ENCODE measurements at places on chromosomes 3 and 15.
A peak's percentile ranks its signal among the peaks of the same experiment; 100 is the strongest.

DNA sequence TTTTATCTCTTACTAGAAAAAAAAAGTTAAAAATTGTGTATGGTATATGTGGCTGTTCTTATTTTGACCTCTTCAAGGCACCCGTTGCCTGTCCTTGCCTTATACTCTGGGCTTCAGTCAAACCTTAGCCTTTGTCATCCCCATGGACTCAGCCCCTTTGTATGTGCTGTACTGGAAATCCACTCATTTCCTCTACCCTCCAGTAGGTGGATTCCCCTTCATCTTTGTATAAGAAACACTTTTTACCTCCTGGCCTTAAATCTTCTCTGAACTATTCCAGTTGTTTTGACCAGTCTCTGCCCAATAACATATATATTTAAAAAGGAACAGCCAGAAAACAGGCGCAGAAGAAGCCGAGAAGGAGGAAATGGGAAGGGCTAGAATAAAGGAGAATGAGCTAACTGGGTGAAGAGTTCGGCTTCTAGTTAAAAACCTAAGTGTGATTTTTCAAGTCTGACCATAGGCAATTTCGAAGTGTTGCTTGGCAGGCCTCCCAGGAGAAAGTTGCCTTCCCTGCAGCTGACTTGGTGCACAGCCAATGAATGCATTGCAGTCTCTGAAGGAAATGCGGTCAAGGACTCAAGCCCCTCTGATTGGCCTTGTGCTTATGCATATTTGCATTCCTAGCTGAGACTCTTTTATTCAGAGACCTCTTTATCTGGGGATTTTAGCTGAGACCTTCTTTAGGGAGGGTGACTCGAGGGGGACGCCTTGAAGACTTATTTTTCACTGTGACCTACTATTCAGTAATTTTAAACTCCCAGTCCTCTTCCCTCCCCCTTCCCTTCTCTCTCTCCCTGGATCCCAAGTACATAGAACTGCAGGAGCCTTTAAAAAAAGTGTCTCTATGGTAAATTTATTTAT, 277.4 kb downstream of the ROBO1 start:
- DNase-seq: no peak

GRCh38 chr3:13023235-13023970, 49.8 kb downstream of the IQSEC1 start:
- DNase-seq: no peak

DNA sequence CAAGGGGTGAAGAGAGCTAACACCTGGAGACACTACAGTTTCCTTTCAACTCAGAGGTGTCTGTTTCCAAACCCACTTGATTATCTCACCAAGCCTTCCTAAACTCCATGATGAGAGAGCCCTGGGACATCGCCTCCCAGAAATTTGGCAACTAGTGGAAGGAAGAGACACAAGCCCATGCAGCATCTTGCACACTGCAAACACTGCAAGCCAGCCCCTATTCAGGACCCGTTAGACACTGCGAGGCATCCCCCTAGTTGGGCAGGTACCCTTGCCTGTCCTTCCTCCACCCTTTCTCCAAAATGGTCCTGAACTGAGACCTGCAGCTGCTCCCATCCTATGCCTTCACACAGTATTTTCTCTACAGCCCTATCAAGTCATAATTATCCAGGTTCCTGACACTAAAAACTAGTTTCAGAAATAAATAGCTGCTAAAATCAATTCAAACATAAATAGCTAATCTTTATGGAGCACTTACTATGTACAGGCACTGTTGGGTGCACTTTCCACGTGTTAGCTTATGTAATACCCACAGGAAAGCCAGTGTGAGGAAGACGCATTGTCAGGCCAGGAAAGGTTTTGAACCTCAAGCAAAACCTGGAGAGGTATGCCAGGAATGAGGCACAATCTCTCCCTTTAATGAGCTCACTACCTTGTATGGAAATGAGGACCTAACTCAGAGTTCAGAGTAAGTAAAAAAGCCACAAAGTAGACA, 2.8 kb downstream of the MAGI1 start:
- DNase-seq: no peak

DNA sequence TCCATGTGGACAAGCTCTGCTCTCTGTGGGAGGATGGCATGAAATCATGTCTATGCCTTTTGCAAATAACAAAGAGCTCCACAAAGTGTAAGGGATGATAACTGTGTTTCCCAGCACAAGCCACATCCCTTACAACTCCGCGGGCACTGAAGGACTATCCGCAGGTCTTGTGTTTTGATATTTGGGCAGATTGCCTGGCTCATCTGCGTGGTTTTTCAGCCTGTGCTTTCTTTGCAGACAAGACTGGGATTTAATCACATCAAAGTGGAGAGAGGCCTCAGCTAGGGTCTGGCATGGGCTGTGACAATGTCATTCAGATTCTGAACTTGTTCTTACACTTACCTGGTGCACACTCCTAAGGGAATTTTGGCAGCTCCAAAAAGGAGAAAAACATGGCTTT, 30.2 kb upstream of the CA12 start:
- DNase-seq: no peak

GRCh38 chr3:13696699-13697098, 147.8 kb downstream of the FBLN2 start:
- no peak for DNase-seq

- no peak for DNase-seq
These were observed 47.5 kb upstream of the TM4SF1 start for GRCh38 chr3:149424918-149425317.

GRCh38 chr15:51067510-51067909, 27.2 kb downstream of the TNFAIP8L3 start:
- DNase-seq: no peak

DNA sequence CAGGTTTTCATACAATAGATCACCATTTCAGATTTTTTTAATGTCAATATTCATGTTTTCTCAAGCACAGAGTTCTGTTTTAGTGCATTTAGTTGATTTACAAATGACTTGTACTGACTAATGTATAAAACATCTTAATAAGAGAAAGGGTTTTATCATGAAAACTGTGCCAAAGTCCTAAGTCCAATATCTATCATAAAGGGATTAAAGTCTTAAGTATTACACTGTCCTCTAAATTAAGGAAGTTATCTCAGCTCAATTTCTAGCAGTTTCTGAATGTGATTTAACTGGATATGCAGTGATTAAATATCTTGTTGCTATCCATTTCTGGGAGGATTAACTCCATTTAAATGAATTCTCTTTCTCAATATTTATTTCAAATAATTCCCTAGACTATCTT, 381.1 kb upstream of the CNTN4 start:
- DNase-seq: no peak

DNA sequence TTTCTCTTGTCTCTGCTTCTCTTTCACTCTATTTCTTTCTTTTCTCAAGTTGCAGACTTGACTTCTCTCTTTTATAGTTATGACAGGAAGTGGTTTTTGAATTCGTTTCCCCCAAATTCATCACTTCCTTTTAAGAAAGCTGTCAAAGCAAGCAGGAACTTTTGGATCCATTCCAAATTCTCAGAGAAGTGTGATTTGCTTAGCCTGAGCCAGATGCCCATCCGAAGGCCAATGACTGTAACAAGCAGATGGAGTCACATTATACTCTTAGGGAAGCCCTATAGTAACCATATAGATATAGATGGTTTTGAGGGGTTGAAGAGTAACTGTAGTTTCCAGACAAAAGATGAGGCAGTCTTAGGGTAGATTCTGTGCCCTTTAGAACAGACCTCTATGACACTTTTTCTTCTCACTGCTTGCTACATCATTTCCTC, 592.0 kb upstream of the KCNMB2 start:
- peak; percentile 10 for DNase-seq

- DNase-seq: no peak
These were observed 472.2 kb downstream of the MCTP2 start for GRCh38 chr15:94703596-94703995.

DNA sequence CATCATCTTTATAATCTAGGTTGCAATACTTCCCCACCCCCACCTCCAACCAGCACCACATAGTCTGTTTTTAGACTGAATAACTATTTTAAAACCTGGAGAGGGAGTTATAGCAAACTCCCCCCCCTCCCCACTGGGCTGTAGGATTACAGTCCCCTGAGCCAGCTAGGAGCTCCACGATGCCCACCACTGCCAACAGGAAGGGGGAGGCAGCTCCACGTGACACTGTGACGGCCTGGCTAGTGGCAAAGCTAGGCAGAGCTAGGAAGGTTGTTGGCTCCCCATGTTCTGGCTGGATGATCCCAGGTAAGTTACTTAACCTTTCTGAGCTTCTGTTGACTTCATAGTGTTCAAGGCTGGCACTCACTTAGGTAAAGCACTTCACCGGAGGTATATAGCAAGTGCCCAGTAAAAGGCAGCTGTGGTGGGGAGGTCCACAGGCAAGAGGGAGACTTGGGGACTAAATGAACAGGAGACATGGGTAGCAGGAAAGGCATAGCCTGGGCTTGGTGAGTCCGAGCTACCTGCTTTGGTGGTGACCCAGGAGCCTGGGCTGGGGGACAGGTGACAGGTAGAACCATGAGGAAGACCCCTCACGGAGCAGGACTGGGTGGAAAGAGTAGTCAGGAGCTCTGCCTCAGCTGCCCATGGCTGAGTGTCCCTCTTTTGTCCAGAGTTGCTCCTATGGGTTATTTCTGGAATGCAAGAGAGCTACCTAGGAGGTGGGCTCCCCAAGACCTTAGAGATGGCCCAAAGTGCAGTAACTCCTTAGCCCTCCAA, 4.0 kb upstream of the TBC1D21 start:
- DNase-seq: no peak

GRCh38 chr3:129695230-129695629, 88.8 kb upstream of the PLXND1 start:
- DNase-seq: no peak

- DNase-seq: no peak
These were observed 64.6 kb downstream of the HES1 start for GRCh38 chr3:194200422-194201081.

GRCh38 chr3:197590313-197590962, 34.7 kb upstream of the BDH1 start:
- no peak for DNase-seq

- DNase-seq: no peak
These were observed 31.6 kb upstream of the PDE8A start for GRCh38 chr15:84949845-84950569.

DNA sequence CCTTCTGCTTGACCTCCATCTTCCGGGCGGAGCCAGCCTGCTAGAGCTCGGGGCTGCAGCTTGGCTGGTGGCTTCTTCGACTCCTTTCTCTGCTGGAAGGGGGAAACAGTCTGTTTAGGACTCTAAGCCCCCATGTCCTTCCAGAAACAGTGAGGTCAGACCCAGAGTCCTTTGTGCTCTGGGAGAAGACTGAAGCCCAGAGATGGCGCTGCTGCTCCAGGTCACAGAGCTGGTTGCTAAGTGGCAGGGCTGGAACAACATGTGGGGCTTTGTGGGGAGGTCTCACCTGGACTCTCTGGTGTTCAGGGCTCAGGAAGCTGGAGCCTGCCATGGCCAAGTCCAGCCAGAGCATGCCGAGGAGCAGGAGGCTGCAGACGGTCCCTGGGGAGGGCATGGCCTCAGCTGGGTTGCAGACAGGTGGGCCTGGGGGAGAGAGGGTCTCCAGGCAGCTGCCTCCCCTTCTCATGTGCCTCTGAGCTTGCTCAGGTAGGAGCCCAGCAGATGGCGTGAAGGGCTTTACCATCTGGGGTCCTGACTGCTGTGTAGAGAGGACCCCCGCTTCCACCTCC, 2.9 kb downstream of the GHRL start:
- no peak for DNase-seq

DNA sequence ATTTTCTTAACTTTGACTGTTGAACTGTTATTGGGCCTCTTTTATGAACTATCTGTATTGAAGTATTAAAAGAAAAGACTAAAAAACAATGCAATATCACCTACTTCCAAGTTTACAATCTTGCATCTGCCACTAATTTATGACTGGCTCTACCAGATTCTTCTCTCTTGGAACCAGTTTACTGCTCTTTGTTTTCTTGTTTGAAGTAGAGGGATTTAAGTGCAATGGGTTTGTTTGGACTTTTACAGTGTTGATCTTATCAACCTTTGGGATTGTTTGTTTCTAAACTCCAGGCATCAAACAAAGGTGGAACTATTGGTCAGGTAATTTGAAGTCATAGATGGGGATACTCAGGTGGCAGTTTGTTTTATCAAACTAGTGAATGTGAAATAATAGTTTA, 43.0 kb upstream of the MEIS2 start:
- DNase-seq: no peak

- no peak for DNase-seq
These were observed 627.1 kb downstream of the NAALADL2 start for GRCh38 chr3:175486255-175486654.
